Activated T-cell treated with anti-CD3 and anti-CD28 coated beads for 1 hour (primary cell): ENCODE measurements at places on chromosomes 3 and 15.

GRCh38 chr15:78761891-78762385, 49.3 kb downstream of the ADAMTS7 start:
- DNase-seq: no peak

DNA sequence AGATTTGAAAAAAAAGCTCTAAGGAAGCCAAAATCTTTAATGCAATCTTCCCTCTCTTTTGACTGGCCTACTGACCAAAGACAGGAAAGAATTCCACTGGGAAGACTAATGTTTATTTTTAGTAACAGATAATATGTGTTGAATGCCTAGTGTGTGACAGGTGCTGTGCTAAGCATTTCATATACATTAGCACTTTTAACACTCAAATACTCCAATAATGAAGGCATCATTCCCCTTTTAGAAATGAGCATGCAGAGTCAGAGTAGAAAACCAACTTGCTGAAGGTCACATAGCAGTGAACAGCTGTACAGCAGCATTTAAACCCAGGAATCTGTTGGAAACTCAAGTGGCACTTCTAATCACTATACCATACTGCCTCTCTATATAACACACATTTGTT, 170.6 kb downstream of the MINAR1 start:
- DNase-seq: no peak

- no peak for DNase-seq
These were observed 232.6 kb upstream of the LRTM1 start for GRCh38 chr3:55160241-55160983.

- no peak for DNase-seq
These were observed 56.8 kb downstream of the LYZL4 start for GRCh38 chr3:42353631-42354030.

DNA sequence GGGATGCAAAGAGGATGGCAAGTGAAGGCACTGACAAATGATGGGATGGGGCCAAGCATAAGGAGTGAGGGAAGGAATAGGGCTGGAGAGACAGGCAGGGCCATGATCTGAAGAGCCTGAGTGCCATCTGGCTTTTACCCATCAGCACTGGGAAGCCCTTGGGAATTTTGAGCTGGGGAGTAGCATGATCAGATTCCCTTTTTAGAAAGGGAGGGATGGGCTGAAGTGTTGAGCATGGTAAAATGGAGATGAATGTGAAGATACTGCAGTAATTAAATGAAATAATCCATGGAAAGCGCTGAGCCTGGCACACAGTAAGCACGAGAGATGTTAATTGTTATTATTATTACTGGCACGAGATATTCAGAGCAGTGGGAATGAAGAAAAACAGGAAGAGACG, 9.9 kb downstream of the RBP1 start:
- DNase-seq: no peak

GRCh38 chr3:52456169-52456799, 880 bp downstream of the NISCH start:
- no peak for DNase-seq

GRCh38 chr15:33584797-33585196, 274.0 kb downstream of the RYR3 start:
- no peak for DNase-seq
